ENCODE measurements at places on chromosomes 12 and 14.

GRCh38 chr12:60308366-60308991 lies 712.6 kb downstream of the SLC16A7 start:
- no peak for DNase-seq

DNA sequence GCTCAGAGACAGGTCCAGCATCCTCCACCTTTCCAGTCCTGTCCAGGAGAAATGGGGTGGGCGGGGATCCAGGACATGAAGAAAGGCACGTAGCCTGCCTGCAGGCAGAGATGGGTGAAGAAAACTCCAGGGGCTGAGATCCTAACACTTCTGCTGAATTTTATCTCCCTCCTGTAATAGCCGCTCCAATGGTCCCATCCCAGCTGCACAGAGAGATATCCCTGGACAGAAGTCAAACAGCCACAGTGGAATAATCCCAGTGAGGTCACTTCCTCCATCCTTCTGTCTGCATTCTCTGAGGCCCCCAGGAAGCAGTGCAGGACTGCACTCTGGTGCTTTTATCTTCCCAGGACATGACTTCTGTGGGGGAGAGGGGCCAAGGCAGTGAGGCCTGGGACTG lies 26.3 kb downstream of the KRT18 start:
- no peak for DNase-seq

- no peak for DNase-seq
Observed at GRCh38 chr12:28618171-28618570, 427.9 kb downstream of the CCDC91 start.

DNA sequence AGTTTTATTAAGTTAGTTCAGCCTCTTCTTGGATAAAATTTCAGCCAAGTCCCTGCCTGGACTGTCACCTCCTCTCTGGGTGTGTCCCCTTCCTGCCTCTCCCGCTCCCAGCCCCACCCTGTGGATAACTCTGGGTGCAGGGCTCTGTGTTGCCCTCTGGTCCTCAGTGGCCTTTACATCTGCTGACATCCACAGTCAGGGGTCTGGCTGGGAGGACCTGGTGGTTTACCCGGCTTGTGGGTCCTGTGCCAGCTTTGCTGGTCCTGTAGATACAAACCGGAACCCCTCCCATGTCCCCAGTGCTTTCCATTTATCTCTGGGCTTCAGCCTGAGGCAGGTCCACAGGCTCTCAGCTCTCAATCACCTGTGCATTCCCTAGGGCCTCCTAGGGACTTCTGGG lies 28.9 kb upstream of the PLEKHG3 start:
- DNase-seq: no peak

Data from right forelimb (tissue), 1 donor.